Right atrium auricular region (tissue), 2 donors: ENCODE measurements at places on chromosomes 7 and 10. TPM values are rescaled to one million over a fixed set of nuclear protein-coding genes. Genes with fewer than 3 reads are reported as not detected.

PKD1L1 gene
- 1.1 TPM for total RNA-seq

DNA sequence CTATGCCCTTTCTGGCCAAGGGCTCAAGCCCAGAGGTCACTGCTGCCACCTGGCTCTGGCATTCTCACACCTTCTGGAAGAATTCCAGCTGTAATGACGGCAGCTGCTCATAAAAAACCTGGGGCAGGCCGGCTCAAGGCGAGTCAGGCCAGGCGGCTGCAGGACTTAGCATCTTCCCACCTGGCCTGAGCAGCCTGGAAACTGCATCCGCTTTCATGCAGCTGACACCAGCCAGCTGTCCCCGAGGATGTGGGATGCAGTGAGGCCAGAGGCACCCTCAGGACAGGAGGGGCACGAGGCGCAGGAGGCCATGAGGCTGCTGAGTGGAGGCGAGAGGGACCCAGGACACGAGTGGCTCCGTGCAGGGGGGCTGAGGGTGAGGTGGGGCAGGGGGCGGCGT, 47.5 kb upstream of the ADGRA1 start:
- DNase-seq, result no peak

DNA sequence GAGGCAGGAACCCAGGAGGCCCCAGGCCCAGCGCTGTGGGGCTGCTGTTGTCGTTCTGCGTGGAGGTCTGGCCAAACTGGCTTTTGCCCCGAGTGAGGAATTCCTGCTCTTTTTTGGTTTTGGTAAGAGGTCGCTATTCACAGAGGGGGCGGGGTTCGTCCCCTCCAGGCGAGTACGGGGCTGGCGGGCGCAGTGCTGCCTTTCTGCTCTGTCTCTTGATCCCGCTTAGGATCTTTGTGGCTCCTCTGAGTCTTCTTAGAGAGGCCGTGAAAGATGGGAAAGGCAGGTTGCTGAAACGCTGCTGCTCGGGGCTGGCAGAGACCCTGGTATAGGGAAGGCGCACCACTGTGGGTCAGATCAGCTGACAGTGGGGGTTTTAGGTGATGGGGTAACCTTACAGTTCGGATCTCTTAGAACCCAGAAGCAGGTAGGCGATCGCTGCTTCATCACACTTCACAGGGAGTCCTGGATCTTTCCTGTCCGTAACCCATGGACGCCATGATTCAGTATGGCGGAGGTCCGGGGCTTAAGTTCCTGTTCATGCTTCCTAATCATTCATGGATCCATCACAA, 136.7 kb downstream of the KIF20B start:
- no peak for DNase-seq

DNA sequence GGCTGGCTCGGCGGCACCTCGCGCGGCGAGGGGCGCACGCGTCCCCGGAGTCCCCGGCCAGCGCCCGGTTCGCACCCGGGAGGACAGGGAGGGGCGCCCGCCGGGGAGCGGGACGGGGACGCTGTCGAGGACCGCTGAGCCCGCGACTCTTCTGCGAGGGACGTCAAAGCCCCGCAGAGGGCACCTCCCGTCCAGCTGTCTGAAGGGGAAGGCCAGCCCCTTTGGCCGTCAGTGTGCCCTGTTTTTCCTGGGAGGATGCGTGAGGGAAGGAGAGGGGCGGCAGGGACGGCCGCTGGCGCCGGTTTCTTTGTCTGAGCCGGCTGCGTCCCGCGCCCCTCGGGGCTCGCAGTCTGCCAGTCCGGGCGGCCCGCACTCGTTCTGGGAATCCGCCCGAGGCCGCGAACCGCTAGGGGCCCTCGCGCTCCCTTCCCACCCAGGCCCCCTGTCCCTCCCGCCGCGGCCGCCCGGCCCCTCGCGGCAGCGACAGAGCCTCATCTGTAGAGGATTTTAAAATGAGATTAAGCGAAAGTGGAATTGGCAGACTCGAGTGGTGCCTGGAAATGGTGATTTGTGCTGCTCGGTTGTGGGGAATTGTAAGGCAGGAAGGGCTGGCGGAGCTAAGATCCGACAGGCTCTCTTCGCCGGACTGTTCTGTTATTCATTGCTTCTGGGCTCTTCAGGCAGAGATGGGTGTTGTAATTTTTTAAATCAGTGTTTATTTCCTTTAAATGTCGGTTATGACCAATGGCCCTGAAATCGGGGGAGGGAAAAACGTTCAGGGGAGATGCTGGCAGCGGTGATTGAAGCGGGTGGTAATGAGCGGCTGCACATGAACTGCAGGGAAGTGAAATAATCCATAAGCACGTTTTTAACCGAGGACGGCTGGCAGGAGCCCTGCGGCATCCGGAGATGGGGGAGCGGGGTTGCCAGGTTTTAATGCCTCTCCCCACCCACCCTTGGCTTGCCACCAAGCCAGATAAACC, 618 bp upstream of the RELN start:
- no peak for DNase-seq
